ENCODE measurements at places on chromosomes 11 and 22.

DNA sequence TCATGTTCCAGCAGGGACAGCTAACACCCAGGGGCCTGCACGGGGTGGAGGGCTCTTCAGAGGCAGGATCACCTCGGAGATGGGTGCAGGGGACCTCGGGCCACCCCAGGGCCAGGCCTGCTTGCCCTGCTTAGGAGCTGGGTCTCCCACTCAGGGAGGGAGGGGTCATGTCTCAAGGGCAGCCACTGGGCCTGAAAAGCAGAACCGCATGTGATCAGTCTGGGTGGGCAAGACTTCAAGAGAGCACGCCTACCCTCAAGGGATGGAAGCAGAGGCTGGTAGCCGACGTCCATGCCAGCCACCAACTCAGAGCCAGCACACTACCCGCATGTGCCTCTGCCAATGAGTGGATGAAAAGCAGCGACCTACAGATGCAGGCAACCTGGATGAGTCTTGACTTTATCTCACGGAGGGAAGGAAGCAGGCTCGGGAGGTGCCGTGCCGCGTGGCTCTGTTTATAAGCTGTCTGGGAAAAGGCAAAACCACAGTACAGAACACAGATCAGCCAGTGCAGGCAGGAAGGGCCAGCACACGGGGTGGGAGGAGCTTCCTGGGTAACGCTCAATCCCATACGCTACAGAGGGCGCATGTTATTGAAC lies 16.0 kb downstream of the TBX1 start:
- no peak for DNase-seq

DNA sequence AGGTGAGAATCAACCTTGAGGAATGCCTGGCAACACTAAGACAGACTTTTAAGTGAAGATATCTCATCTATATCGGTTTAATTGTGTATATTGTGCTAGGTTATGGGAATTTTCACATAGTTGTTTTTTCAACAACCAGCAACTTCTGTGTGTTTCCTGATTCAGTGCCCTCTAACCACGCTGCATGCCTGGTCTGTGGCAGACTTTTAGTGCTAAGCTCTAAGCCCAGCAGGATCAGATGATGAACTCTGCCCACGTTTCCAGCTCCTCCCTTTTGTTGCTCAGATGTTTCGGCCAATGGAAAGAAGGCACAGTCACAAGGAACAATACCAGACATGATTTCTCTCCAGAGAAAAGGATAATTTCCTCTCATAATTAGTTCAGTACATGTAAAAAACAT lies 1.4 kb upstream of the VWA5A start:
- DNase-seq = no peak

DNA sequence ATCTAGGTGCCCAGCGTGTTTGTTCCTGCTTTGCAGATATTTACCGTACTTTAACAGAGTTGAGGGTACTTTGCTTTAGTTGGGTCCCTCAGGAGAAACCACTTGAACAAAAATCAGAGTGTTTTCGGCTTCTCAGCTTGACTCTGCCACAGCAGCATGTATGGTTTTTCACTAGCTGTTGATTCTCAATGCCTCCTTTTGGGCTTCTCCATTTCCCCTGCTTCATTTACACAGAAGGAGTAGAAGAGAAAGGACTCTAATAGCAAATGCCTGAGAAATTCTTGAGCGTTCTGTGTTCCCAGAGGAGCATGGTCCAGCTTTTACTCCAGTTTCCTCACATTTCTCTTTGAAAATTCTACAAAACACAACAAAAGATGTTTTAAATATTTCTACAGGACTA lies 252.1 kb upstream of the CCDC179 start:
- DNase-seq = no peak

DNA sequence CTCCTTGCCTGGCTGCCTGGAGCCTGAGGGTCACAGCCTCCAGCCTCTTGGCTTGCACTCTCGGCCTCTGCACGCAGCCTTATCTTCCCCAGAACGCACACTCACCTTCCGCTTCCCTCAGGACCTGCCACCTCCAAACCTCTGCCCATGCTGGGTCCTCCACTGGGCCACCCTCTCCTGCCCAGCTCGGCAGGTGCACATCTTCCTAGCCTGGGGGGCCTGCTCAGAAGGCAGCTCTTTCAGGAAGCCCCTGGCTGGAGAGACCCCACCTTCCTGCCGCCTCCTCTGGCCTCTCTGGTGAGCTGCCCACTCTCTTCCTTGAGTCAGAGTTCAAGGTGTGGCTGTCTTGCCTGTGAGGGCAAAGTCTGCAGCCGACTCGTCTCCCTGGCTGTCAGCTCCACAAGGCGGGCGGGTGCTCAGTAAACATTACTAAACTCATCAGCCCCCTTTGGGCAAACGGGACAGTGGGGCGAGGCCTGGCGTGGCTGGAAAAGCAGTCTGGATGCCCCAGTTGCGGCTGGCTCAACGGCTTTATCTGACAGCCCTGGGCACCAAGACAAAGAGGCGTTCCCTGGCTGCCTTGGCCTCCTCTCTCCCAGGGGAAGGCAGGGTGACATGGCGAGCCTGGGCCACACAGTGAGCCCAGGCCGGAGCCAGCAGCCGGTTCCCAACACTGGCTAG lies 1.7 kb upstream of the LINC01488 start:
- no peak for DNase-seq

DNA sequence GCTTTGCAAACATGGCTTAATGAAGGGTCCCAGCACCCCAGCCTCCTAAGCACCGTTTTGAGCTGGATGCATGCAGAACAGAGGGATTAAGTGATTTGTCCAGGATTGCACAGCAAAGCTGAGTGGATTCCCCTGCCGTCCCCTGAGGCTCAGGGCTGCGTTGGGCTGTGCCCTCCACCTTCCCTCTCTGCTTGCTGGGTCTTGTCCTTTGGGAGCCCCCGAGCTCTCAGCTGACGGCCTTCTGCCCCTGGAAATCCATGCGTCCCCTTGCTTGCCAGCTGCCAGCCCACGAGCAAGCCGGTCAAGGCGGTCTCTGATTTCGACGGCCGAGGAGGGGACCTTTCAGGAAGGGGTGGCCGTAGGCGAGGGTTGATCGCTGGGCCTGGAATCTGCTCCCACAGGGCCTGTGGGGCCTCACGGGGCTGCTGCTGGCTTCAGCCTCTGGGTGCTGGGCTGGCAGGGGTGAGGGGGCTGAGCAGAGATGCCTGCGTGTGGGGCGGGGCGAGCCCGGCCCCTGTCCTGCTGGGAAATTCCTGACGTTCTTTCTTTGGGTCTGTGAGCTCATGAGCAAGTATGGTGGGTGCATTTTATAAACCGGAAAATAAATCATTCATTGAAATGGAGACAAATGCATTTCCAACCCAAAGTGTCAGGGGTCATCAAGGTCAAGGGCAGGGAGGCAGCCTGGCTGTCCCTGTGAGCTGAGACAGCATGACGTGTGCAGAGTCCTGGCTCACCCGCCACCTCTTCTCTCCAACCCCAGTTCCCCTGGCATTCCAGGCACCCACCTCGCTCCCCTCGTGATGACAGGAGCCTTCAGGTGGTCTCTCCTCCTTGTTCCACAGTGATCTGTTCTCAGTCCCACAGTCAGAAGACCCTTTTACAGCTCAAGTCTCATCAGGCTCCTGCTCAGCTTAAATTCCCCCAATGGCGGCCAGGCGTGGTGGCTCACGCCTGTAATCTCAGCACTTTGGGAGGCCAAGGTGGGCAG lies 28.1 kb downstream of the FGF4 start:
- DNase-seq = no peak

- DNase-seq = no peak
These were observed 85.9 kb downstream of the GAB2 start for GRCh38 chr11:78331711-78332110.

DNA sequence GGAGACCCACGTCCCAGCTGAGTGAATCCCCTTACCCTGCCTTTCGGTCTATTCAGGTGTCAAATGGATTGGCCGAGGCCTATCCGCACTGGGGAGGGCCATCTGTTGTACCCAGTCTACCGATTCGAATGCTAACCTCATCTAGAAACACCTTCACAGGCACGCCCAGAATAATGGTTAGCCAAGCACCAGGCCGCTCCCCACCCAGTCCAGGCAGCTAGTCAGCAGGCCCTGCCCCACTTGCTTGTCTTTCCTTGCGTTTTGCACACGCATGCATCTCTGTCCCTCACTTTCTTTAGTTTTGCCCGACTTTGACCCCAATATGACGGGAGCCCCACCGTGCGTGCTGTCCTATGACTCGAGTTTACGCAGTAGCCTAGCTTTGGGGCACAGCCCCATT lies 31.7 kb downstream of the PARVB start:
- no peak for DNase-seq

GRCh38 chr11:40273192-40273732 lies 1186.2 kb downstream of the LRRC4C start:
- no peak for DNase-seq

DNA sequence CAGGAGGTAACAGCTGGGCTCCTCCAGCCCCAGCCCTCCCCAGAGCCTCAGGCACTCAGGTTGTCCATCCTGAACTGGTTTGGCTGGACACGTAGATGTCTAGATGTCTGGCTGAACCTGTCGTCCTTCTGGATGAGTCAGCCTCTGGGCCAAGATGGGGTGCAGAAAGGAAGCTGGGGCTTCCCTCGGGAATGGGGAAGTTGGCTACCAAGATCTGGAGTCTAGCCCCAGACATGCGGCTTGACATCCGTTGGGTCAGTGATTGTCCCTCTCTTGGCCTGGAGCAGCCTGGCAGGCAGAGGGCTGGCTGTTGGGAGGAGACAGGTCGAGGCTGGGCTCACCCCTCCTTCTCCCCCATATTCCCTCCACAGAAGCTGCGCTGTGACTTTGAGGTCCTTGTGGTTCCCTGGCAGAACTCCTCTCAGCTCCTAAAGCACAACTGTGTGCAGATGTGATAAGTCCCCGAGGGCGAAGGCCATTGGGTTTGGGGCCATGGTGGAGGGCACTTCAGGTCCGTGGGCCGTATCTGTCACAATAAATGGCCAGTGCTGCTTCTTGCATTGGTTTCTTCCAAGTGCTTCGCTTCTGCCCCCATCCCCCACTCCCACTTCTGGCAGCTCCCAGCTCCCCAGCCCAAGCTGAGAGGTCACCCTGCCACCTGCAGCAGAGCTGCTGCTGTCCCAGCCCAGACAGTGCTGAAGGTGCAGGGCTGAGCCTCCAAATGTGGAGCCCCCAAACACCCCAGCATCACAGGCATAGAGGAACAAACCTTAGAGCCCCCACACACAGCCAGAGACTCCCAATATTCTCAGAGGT lies 1.3 kb downstream of the CST6 start:
- DNase-seq = no peak

DNA sequence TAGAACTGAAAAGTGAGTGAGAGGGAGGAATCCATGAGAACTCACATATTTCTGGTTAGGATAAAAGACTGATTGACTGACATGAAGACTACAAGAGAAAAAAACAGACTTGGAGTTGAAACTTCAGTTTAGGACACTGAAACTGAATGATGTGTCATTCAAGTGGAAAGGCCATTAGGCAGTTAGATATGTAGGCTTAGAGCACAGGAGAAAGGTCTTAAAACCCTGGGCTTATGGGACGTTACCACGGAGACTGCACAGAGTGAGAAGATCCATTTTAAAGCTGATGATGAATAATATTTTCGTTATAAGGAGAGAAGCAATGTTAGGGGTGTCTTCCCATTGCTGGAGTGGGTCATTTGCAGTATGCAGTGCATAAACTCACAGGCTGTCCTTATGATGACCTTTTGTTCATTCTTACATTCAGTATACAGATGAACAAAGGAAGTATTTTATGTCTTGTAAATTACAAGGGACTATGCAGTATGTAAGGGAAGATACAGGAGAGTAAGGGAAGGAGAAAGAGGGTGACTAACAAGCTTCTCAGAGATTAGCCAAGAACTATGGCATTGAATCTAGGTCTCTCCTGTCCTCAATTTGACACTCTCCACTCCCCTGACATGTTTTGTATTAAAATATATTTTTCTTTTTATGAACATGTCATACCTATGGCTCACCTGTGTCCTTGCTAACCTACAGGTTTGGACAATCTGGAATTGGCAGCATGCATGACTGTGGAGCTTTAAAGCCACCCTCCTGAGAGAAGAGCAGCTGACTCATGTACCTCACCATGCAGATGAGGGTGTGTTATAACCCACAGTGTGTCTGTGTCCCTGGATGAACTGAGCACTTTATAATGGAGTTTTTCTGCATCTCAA lies 63.7 kb downstream of the MAML2 start:
- no peak for DNase-seq

DNA sequence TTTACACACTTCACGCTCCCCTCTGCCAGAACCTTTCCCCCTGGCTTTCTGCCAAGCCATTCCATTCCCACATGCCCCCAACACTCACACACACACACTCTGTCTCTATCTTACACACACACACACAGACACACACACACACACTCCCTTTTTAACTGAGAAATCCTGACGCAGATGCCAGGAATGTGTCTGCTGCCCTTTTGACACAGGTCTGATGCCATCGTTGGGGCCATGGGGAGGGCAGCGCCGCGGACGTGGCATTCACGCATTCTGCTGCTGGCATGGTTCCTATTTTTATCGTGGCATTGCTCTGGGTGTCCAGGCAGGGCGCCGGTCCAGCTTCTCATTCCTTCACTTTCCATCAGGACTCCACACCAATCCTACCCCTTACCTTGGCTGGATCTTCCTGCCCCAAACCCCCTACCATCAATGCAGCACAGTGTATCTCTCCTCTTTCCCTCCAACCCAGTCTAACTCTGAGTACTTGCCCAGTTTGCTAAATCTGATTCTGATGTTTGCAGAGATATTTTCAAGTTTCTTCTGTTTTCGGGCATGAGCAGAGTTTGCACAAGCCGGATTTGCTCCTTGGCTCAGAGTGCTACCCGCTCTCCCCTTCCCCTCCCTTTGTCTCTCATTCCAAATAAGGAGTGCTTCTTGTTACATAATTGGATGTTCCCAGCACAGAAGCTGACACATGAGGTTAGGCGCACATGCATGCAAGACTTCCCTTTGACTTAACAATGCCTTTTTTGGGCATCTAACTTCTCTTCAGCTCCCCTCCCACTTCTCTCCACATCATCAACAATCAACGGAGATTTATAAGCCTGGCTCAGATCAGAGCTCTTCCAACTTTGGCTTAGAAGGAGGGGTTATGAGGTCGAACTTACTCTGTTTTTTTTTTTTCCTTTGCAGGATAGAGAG lies 18.8 kb downstream of the SNX19 start:
- no peak for DNase-seq

- no peak for DNase-seq
These were observed 170.3 kb upstream of the NARS2 start for GRCh38 chr11:78744949-78745348.

DNA sequence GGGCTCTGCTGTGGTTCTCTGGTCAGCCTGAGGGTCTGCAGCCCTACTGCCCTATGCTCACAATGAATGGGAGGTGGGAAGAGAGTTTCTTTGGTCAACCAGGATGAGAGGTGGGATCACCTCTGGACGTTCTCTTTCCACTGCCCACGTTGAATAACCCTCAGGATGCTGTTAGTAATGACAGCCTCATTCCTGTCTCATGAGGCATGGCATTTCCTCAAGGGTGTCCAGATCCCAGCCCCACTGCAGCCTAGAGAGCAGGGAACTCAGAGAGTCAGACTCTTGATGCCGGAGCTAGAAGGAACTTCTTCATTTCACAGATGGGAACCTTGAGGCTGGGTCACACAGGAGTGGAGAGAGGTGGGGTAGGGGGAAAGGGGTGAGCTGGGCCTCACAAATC lies 196.0 kb downstream of the CEP164 start:
- DNase-seq = no peak

DNA sequence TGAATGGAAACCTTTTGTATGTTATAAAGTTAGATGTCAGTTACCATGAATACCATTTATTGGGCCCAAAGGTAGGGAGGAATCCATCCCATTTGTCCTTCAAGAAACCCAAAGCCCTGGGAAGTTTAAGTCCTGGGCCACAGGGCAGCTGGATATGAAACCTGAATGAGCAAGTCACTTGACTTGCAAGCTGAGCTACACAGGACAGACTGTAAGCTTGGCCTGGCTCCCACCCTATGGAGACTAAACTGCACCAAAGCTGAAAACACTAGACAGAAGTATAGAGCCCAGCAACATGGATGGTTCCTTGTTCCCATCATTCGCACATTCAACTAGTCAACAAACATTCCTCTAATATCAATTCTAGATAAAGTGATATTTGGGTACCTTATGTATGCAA lies 71.3 kb downstream of the KCNC1 start:
- DNase-seq = no peak

Measured in BJ (cell line).